Bronchus fibroblast of lung (primary cell): ENCODE measurements at places on chromosomes 7 and 10. TPM values are rescaled to one million over a fixed set of nuclear protein-coding genes. Genes with fewer than 3 reads are reported as not detected.

The CDK14 gene
- total RNA-seq, result 10.7 and 12.1 TPM in 2 replicates

The ABCB1 gene
- not detected in 2 replicates for total RNA-seq

The MYL7 gene
- total RNA-seq, result not detected in 2 replicates

The VSTM2A gene
- not detected in 2 replicates for total RNA-seq

The EPO gene
- total RNA-seq, result not detected in 2 replicates

The RSPH10B2 gene
- total RNA-seq, result not detected in 2 replicates

The FLNC gene
- total RNA-seq, result 208 and 209 TPM in 2 replicates

The EGFR gene
- 39.8 and 42.0 TPM in 2 replicates for total RNA-seq

The NEURL1 gene
- 0.15 and 0.17 TPM in 2 replicates for total RNA-seq

The HPSE2 gene
- total RNA-seq, result under 0.01 TPM in 1 of 2 replicates, not detected in the other

The JAKMIP3 gene
- under 0.01 TPM in 2 replicates for total RNA-seq

The ICA1 gene
- 1.0 TPM in 2 replicates for total RNA-seq

The HDAC9 gene
- 1.3 and 2.5 TPM in 2 replicates for total RNA-seq

The HOXA13 gene
- total RNA-seq, result not detected in 2 replicates

The ANKRD61 gene
- 0.15 TPM in 1 of 2 replicates, not detected in the other for total RNA-seq

The GRK5 gene
- 5.2 and 7.0 TPM in 2 replicates for total RNA-seq
